ENCODE measurements at places on chromosomes 16 and 17.

DNA sequence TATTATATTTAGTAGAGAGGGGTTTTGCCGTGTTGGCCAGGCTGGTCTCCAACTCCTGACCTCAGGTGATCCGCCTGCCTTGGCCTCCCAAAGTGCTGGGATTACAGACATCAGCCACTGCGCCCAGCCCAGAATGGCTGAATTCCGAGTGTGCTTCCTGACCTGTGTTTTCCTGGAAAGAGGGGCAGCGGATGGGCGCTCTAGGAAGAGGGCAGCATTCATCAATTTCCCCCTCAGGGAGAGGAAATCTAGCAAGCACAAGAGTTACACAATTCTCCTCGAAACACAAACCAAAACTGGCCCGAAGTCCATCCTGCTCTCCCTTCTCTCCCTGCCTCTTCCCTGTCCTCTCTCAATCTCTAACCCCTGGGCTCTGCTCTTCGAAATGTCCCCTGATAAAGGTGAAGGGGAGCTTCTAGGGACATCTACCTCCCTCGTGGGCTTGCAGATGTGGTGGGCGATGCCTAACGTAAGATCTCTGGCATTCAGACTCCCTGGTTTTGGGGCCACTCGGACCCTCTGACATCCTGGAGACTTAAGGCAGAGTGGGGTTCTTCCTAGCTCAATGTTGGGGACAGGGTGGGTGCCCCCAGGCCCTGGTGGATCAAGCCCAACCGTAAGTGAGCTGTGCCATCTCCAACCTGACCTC, 1.0 kb downstream of the IL27 start:
- no peak for DNase-seq

DNA sequence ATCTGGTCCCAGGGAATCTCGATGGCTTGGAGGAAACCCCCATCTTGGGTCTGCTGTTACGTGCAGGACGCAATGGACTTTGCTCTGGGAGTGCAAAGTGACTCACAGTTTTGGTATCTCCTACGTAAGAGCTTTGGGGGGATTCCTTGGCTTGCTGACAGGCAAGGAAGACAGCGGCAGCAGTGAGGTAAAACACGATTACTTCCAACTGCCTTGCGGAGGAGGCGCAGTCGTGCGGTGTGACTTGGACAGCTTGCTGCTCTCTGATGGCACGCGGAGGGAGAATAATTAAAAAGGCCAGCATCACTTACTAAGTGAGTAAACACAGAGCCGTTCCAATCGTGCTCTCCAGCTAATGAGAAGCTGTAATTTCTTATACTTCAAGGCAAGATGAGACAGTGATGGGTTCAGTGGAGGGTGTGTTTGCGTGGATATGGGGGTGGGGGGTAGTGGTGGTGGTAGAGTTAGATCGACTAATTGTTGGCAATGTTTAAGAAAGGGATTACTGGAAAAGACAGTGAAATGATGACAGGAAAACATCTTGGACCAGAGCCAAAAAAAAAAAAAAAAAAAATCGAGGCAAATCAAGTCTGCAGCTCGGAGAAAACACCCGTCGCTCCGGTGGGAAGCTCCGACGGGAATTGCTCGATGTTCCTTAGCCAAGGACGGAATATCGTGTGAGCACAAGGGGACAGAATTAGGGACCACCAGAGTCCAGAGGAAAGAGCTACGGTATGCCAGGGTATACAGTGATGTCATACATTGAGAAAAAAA, 184.8 kb upstream of the ZFHX3 start:
- DNase-seq, result no peak

DNA sequence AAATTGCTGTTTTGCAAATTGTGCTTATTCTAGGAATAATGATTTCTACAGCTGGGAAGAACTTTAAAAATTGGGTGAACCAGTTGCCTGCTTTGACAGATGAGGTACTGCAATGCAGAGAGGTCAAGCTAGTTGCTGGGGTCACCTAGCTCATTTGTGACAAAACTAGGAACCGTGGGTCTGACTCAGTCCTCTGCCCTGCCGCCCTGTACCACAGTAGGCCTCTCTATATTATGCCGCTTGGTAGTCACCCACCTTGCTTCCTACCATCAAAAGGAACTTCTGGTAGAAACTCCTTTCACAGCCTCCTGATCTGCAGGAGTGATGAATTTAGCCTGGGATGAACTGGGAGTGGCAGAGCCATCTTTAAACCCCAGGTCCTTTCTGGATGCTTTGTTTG, 105.7 kb downstream of the PITPNC1 start:
- DNase-seq, result no peak

GRCh38 chr17:43439041-43439440, 40.2 kb downstream of the ARL4D start:
- no peak for DNase-seq

- DNase-seq, result no peak
Observed at GRCh38 chr17:79842656-79843473, 3.6 kb upstream of the CBX4 start.

GRCh38 chr16:85383836-85384832, 229.0 kb upstream of the GSE1 start:
- no peak for DNase-seq
